ENCODE measurements at places on chromosomes 7 and 10.

DNA sequence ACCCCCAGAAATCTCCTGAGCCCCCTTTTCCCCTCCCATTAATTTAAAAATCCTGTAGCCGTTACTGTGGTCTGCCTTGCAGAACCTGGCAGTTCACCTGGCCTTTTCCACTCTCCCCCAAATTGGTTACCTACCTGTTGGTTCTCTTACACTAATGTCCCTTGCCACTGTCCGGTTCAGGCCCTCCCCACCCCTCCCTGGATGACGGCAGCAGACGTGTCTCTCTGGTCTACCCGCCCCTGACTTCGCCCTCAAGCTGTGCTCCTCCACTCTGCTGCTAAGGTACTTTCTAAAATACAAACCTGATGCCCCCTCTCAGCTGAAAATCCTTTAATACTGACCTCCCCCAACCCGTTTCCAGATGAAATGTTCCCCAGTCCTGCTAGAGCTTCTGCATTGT lies 15.6 kb upstream of the SH3PXD2A start:
- DNase-seq, result no peak

GRCh38 chr10:101630633-101630920 lies 42.5 kb downstream of the DPCD start:
- no peak for DNase-seq

DNA sequence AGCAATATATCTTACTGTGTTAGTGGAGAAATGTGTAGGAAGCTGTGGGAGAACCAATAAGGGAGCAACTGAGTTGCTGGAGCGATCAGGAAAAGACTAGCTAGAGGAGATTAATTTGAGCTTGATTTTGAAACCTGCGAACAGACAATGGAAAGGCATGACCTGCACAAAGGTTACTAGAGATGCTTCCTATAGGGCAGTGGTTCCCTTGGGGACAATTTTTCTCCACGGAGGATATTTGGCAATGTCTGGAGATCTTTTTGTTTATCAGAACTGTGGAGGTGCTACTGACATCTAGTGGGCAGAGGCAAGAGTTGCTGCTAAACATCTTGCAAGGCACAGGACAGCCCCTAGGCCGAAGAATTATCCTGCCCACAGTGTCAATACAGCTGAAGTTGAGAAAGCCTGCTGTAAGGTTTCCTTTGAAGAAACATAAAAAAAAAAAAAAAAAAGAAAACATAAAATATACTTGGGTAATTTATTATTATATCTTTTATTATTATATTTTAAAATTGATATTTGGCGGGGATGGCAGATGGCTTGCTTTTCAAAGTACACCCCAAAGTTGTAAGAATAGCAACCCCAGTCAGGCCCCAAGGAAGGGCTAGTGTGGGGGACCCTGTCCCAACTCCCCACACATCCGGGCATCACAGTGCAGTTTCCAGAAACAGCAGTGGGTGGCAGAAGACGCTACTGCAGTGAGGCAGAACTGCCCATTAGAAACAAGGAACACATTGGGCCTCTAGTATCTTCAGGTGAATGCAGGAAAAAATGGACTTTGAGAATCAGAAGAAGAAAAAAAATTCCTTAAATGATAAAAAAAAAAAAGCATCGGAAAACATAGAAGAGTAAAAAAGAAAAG lies 481.6 kb downstream of the SH2D4B start:
- DNase-seq, result peak; percentile 20

GRCh38 chr10:110867807-110868465 lies 3.8 kb upstream of the PDCD4 start:
- DNase-seq, result no peak

DNA sequence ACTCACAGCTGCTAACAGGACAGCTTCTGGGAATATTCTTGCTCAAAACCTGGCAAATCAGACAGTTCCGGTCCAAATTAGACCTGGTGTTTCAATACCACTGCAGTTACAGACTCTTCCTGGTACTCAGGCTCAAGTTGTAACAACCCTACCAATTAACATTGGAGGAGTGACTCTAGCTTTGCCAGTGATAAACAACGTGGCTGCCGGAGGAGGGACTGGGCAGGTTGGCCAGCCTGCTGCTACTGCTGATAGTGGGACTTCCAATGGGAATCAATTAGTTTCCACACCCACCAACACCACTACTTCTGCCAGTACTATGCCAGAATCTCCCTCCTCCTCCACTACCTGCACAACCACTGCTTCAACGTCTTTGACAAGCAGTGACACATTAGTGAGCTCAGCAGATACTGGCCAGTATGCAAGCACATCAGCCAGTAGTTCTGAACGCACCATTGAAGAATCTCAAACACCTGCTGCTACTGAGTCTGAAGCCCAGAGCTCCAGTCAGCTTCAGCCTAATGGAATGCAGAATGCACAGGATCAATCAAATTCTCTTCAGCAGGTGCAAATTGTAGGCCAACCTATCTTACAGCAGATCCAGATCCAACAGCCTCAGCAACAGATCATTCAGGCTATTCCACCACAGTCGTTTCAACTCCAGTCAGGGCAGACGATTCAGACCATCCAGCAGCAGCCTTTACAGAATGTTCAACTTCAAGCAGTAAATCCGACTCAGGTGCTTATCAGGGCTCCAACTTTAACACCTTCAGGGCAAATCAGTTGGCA lies 2.1 kb downstream of the SP4 start:
- DNase-seq, result no peak

GRCh38 chr10:76333796-76334195 lies 902.4 kb downstream of the LRMDA start:
- no peak for DNase-seq

DNA sequence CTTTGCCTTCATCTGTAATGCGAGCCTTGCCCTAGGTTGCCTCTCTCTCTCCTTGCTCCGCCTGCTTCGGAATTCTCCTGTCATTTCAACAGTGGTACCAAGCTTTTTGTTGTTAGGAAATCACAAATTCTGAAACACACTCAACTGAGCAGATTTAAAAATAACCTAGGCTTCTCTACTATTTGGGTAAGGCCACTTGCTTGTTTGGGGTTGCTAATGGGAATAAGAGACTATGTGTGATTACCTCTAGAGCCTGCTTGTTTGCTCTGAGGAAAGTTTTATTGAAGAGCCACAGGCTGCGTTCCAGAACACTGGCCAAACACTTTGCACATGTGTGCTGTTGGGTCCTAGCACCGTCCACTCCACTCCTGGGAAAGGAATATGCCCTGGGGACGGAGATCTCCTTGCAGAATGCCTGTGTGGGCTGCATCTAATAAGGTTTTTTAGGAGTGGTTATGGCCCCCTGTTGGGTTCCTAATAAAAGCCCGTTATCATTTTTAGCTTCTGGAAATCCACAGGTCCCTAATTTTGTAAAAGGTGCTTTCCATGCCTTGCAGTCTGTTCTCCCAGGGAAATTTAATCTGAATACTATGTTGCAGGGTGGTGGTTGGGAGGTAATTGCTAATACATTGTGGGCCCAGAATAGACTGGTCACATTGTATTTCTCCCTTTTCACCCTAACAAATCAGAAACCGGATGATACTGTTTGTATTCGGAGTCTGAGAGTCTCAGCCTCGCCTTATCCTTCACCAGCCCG lies 68.7 kb upstream of the KLF6 start:
- no peak for DNase-seq

- no peak for DNase-seq
Observed at GRCh38 chr7:159026271-159027055, 118.2 kb downstream of the VIPR2 start.

DNA sequence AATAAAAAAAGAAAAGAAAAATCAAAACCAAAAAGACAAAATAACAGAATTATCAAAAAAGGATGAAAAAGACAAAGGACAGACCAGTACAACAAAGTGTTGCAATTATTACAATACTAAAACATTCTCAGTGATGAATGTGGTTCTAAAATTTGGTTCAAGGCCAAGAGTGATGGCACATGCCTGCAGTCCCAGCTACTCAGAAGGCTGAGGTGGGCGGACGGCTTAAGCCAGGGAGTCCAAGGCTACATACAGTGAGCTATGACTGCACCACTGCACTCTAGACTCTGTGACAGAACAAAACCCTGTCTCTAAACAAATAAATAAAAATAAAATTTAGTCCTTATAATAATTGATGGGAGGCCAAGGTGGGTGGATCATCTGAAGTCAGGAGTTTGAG lies 14.5 kb downstream of the BAZ1B start:
- no peak for DNase-seq

- DNase-seq, result no peak
Observed at GRCh38 chr10:104417637-104418292, 64.1 kb downstream of the CFAP58 start.

DNA sequence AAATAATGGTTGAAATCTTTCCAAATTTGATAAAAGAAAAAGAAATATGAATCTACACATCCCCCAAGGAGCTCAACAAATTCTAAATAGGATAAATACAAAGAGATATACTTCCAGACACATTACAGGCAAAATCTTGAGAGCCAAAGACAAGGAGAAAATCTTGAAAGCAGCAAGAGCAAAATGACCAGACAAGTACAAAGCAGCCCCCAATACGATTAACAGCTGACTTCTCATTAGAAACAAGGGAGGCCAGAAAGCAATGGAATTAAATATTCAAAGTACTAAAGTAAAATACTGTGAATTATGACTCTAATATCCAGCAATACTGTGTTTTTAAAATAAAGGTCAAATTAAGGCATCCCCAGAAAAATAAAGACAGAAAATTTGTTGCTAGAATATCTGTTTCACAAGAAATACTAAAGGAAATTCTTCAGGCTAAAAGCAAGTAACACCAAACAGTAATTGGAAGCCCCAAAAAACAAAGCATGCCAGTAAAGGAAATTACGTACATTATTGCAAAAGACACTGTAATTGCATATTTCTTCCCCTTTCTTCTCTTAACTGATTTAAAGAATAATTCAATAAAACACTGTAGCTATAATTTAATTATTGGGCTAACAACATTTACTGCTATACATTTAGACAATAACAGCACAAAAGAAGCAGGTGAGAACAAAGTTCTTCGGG lies 36.4 kb downstream of the ZNF438 start:
- DNase-seq, result no peak

GRCh38 chr7:25218191-25218590 lies 10.1 kb downstream of the NPVF start:
- no peak for DNase-seq

GRCh38 chr7:100736671-100737070 lies 3.3 kb downstream of the ZAN start:
- DNase-seq, result no peak

DNA sequence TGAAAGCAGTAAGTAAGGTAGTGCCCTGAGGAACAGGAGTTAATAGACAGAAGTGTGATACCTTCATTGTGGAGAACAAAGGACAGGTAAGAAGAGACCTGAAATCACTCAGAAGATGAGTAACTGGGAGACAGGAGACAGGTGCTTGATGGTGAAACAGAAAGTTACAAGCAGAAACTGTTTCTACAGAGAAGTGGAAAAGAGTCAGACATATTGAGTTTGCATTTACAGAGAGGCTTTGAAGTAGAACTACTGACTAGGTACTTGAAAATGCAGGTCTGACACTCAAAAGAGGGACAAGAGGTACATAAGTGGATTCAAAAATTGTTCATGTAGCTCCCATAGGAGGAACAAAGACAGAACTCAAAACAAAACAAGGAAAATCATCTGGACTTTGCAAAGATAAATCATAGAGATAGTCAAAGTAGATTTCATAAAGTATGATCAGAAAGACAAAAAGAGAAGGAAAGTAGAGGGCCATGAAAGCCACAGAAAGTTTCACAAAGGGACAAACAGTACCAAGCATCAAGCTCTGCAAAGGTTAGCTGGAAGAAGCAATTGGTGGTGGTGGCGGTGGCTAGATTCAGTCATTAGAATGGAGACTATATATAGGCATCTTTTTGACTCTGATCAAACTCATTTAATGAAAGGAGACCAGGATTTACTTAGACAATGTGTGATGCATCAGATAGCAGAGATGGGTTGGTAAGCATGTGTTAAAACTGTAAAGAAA lies 198.4 kb downstream of the PCLO start:
- no peak for DNase-seq

DNA sequence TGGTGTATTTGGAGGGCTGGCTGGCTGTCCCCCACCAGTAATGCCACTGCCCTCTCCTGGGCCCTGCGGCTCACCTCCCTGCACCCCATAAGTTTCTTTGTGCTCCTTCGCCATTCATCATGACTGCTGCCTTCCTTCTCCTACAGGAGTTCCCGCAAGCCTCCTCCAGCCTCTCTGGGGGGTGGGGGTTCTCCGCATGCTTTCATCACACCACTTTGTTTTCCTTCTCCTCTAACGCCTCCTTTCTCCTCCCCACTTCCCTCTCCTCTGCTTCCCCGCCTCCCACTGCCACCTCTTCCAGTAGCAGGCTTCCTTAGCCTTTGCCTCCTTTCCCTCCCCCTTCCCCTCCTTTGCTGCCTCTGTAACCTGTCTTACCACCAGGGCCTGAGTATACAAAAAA lies 58.1 kb downstream of the PAX2 start:
- DNase-seq, result no peak

DNA sequence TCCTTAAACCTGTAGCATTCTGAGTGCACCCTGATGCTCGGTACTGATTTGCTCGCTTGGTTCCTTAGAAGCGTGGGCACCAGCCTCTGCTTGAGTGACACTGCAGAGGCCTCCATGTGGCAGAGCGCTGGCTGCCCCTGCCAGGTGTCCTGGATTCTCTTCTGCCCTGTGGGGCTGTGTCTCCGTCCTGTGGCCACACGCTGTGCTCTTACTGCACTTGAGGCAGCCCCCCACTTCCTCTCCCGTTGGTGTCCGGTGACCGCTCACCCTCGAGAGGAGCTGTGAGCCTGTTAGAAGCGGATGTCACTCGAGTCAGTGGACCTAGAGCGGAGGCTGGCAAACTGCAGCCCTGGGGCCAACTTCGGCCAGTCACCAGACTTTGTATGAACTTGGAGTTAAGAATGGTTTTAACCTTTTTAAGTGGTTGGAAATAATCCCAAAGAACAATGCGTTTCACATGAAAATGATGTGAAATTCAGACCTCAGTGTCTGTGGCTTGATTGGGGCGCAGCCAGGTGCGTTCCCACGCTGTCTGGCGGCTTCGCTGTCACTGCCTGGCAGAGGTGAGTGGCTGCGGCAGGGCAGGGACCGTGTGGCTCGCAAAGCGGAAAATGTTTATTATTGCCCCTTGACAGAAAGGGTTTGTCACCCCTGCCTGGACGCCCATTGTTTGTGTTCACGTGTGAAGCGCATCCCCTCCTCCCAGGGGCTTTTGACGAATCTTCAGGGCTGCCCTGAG lies 114.6 kb downstream of the CYTH3 start:
- no peak for DNase-seq

- DNase-seq, result no peak
Observed at GRCh38 chr10:1923586-1923985, 186.3 kb upstream of the ADARB2 start.

DNA sequence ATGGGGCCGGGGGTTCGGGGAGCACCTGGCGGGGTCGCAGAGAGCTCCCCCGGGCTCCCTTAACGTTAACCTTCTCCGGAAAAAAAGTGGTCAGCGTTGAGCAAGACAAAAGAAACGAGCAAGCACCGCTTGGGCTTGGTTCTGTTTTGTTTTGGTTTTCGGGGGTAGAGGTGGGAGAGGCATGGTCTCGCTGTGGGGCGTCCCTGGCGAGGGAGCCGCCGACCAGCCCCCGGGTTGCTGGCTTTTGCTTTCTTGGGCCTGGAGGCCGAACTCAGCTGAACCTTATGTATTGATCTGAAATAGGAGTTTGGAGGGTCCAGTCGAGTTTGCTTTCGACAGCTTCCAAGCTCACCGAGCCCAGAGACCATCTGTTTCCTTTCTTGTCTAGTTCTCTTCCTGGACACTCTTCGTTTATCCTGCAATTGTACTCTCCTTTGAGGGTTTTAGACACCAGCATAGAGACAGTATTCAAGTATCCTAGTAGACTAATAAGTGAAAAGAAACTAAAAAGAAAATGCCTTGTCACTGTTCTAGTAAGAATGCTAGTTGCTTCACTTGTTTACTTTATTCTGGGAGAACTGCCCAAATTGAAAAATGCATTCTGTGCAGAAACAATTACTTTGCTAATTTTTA lies 980 bp downstream of the FHIP2A start:
- no peak for DNase-seq

All from NCI-H1048 (cell line).